ENCODE measurements at places on chromosomes 13 and 19. TPM values are rescaled to one million over a fixed set of nuclear protein-coding genes. Genes with fewer than 3 reads are reported as not detected.

- H3K27me3 ChIP-seq: peaks cover 16% of the 10 kb centered on the region
- H3K36me3 ChIP-seq: no peaks in the 10 kb centered on the region
- no peaks in the 10 kb centered on the region for H3K4me1 ChIP-seq
- no peak for DNase-seq
- H3K27ac ChIP-seq: no peak overlapping the region
These were observed 116.0 kb downstream of the SOX1 start for GRCh38 chr13:112182846-112183531.

- H3K36me3 ChIP-seq: no peaks in the 10 kb centered on the region
- no peaks in the 10 kb centered on the region for H3K27me3 ChIP-seq
- no peak for DNase-seq
- H3K27ac ChIP-seq: no peak overlapping the region
These were observed 52.0 kb downstream of the GNG7 start for GRCh38 chr19:2650515-2650914.

Gene EDDM13
- not detected for total RNA-seq

DNA sequence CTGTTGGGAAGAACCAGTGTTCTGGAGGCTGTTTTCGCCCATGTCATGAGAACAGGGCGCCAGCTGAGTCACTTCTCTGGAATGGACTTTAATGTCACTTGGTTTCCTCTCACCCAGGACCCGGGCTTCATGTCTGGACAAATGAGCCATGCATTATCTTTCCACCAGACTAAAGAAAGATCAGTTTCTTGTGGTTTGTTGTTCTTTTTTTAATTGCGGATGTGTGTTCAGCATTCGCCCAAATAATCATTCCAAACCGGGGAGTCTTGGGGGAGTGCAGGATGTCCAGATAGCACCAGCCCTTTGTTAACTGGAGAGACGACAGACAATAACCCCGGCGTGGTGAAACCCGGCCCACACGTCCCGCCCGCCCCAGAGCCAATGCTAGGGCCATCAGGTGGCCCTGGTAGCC lies 102.5 kb downstream of the COL4A2 start:
- H3K27me3 ChIP-seq: no peaks in the 10 kb centered on the region
- DNase-seq: no peak
- no peak overlapping the region for H3K27ac ChIP-seq
- no peak overlapping the region for H3K4me3 ChIP-seq

DNA sequence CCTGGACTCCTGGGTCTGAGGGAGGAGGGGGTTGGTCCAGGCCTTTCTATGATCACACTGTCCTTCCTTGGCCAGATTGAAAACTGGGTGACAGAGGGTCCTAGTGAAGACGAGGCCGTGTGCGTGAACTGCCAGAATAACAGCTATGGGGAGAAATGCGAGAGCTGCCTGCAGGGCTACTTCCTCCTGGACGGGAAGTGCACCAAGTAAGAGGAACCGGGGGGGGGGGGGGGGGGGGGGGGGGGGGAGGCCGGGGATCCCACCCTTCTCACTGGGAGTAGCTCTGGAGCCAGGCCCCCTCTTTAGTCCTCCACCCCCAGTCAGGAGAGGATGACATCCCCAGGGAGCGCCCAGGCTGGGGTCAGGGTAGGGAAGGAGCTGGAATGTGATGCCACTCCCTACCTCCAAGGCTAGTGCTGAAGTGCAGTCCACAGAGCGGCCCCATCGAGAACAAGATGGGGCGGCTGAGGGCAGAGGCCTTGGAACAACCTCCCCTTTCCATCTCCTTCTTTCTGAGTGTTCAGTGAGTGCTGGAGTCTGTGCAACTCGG lies 19.4 kb downstream of the CNFN start:
- no peaks in the 10 kb centered on the region for H3K4me1 ChIP-seq
- H3K27ac ChIP-seq: no peak overlapping the region
- no peaks in the 10 kb centered on the region for H3K27me3 ChIP-seq
- H3K36me3 ChIP-seq: peaks cover 7% of the 10 kb centered on the region

Gene ZNF730
- 2.6 TPM for total RNA-seq

GRCh38 chr13:33717775-33718174 lies 100.2 kb upstream of the RFC3 start:
- no peak for DNase-seq
- H3K27me3 ChIP-seq: no peaks in the 10 kb centered on the region
- no peak overlapping the region for H3K27ac ChIP-seq
- H3K4me1 ChIP-seq: no peaks in the 10 kb centered on the region

DNA sequence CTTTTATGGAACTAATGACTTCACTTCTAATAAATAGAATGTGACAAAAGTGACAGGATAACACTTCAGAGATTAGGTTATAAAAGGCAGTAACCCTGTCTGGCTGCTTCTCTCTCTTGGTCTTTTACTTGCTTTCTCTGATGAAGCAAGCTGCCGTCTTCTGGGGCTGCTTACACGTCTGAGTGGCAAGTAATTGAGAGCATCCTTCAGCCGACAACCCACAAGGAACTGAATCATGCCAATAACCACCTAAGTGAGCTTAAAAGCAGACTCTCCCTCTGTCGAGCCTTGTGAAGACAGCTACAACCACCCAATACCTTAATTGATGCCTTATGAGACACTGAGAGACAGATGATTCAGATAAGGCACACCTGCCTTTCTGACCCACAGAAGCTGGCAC lies 1091.2 kb downstream of the SLITRK1 start:
- no peaks in the 10 kb centered on the region for H3K36me3 ChIP-seq
- no peaks in the 10 kb centered on the region for H3K4me1 ChIP-seq
- no peak overlapping the region for H3K27ac ChIP-seq
- no peaks in the 10 kb centered on the region for H3K27me3 ChIP-seq
- no peak overlapping the region for H3K4me3 ChIP-seq

Gene SLC8A2
- total RNA-seq: 1.3 TPM

Gene NLRP7
- 0.98 TPM for total RNA-seq

Gene KLK4
- not detected for total RNA-seq

DNA sequence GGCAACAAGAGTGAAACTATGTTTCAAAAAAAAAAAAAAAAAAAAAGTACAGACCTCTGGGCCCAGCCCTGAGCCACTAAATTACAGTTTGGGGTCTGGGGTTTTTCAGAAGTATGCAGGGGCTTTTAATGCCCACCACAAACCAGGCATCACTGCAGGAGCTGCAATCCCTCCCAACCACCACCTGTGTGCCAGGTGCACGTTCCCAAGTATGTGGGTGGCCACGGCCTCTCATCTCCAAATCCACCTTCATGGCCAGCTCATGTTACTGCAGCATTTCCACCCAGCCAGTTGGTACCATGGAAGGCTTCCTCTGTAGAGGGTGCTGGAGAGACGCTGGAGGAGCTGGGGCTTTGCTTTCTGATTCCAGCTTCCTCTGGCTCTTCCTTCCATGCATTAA lies 26.5 kb downstream of the CEP89 start:
- no peak for DNase-seq
- H3K4me3 ChIP-seq: no peak overlapping the region
- H3K36me3 ChIP-seq: peaks cover 31% of the 10 kb centered on the region
- no peak overlapping the region for H3K27ac ChIP-seq
- no peaks in the 10 kb centered on the region for H3K27me3 ChIP-seq
- no peaks in the 10 kb centered on the region for H3K4me1 ChIP-seq

DNA sequence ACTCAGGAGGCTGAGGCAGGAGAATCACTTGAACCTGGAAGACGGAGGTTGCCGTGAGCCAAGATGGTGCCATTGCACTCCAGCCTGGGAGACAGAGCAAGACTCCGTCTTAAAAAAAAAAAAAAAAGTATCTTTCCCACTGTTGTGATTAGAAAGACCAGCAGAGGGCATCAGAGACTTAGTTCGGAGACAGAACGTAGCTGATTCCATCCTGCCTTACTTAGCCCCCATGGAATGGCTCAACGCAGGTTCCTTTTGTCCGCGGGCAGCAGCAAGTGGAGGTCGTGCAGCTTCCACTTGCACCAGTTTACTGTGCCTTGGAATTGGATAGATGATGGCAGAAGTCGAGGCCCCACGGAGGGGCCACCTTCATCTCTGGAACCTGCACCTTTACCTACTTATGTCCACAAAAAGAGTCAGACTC lies 8.1 kb downstream of the TIMM29 start:
- H3K27me3 ChIP-seq: no peaks in the 10 kb centered on the region
- no peaks in the 10 kb centered on the region for H3K36me3 ChIP-seq
- peaks cover 4% of the 10 kb centered on the region for H3K4me1 ChIP-seq
- DNase-seq: no peak
- H3K27ac ChIP-seq: peak overlapping the region; percentile 81

Gene GSX1
- total RNA-seq: not detected

Gene PRKACA
- 55.3 TPM for total RNA-seq

DNA sequence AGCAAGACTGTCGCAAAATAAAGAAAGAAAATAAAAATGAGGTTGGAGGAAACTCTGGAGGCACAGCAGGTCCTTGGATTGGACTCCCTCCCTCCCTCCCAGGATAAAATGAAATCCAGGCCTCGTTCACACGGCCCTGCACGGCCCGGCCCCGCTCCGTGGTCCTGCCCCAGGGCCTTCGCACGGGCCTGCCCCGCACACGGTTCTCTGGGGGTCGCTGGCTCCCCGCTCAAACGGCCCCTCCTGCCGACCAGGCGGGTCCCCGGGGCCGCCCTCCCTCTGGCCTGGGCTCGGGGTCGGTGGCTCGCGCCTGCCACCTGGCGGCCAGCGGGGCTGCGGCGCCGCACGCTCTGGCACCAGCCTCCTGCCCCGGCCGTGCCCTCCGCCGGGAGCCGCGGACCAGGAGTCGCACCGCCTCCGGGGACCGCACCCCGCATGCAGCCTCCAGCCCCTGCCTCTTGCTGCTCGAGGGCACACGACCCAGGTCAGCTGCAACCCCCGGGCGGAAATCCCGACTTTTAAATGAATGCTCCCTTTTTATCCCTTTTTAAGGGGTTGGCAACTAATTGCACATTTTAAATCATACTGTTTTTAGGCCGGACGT lies 1.5 kb upstream of the WDR18 start:
- no peaks in the 10 kb centered on the region for H3K36me3 ChIP-seq
- peak; percentile 90 for DNase-seq
- H3K27ac ChIP-seq: no peak overlapping the region

DNA sequence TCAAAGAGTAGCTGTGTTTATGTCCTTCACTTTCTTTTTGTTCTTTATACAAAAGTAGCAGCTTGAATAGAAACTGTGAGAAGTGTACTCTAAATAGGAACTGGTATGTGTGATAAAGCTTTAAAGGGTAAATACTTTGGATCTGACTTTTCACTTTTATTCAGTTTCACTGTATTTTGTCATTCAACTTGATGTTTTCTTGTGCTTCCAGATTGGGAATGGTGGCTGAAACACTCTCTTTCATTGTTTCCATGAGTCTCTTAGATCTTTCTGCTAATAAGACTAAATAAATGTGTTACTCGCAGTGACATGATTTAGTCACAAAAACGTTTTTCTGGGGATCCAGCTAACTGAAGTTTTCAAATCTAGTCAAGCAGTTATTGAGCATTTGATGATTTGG lies 133.2 kb downstream of the GPC5 start:
- no peaks in the 10 kb centered on the region for H3K27me3 ChIP-seq
- H3K27ac ChIP-seq: no peak overlapping the region
- no peaks in the 10 kb centered on the region for H3K36me3 ChIP-seq
- no peak for DNase-seq

Gene SPACA7
- not detected for total RNA-seq

DNA sequence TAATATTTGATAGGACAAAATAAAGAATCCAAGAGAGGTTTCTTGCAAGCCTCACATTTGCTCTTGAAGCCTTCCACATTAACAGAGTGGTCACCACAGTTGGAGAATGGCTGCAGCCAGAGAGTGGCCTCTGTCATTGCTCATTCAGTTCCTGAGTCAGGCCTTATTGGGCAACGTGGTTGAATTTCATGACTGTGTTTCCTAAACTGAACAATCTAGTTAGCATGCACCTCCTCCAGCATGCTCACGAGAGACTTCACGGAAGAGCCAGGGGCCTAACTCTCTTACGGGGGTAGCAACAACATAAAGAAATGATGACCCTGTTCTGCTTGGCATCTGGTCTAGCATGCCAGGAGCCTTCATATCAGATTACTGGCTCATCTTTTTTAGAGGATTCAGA lies 9.6 kb upstream of the UBL3 start:
- no peaks in the 10 kb centered on the region for H3K27me3 ChIP-seq
- no peak overlapping the region for H3K27ac ChIP-seq
- DNase-seq: no peak

GRCh38 chr19:7905859-7906258 lies 2.2 kb downstream of the MAP2K7 start:
- peaks cover 11% of the 10 kb centered on the region for H3K4me1 ChIP-seq
- peak overlapping the region; percentile 61 for H3K27ac ChIP-seq
- H3K36me3 ChIP-seq: no peaks in the 10 kb centered on the region

GRCh38 chr19:38076337-38076736 lies 147.7 kb downstream of the DPF1 start:
- H3K36me3 ChIP-seq: peaks cover 12% of the 10 kb centered on the region
- peaks cover 8% of the 10 kb centered on the region for H3K4me1 ChIP-seq
- H3K27me3 ChIP-seq: no peaks in the 10 kb centered on the region
- no peak overlapping the region for H3K4me3 ChIP-seq
- DNase-seq: no peak

- peak overlapping the region; percentile 94 for H3K4me3 ChIP-seq
- peaks cover 8% of the 10 kb centered on the region for H3K36me3 ChIP-seq
- H3K27me3 ChIP-seq: no peaks in the 10 kb centered on the region
- DNase-seq: no peak
- H3K27ac ChIP-seq: peak overlapping the region; percentile 94
- peaks cover 4% of the 10 kb centered on the region for H3K4me1 ChIP-seq
These were observed 1.2 kb downstream of the CNN2 start for GRCh38 chr19:1027650-1028061.

DNA sequence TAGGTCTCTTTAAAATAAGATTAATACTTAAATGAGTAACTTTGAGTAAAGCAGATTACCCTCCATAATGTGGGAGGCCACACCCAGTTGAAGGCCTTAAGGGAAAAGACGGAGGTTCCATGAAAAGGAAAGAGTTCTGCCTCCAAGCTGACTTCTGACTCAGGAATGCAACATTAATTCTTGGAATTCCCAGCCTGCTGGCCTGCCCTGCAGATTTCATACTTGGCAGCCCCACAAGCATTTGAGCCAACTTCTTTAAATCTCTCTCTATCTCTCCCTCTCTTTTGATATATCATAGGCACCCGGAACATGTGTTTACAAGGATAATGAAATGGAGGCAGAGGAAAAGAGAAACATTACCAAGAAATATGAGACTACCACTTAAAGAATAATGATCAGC lies 902.3 kb upstream of the MIR17HG start:
- DNase-seq: no peak
- peaks cover 9% of the 10 kb centered on the region for H3K4me1 ChIP-seq
- H3K27me3 ChIP-seq: no peaks in the 10 kb centered on the region
- H3K4me3 ChIP-seq: no peak overlapping the region
- H3K36me3 ChIP-seq: no peaks in the 10 kb centered on the region

Data from type B pancreatic cell (in vitro differentiated cells).